Breast epithelium (tissue), 4 donors: ENCODE measurements at places on chromosomes 2 and 18. TPM values are rescaled to one million over a fixed set of nuclear protein-coding genes. Genes with fewer than 3 reads are reported as not detected.

NT5C1B gene
- not detected for total RNA-seq

SERPINB11 gene
- total RNA-seq, result not detected

CYS1 gene
- total RNA-seq, result 1.3 TPM

SANBR gene
- total RNA-seq, result 7.0 TPM

CKAP2L gene
- total RNA-seq, result not detected

DYSF gene
- total RNA-seq, result 4.8 TPM

CMPK2 gene
- 3.3 TPM for total RNA-seq

ZC3H6 gene
- total RNA-seq, result 14.4 TPM

DNA sequence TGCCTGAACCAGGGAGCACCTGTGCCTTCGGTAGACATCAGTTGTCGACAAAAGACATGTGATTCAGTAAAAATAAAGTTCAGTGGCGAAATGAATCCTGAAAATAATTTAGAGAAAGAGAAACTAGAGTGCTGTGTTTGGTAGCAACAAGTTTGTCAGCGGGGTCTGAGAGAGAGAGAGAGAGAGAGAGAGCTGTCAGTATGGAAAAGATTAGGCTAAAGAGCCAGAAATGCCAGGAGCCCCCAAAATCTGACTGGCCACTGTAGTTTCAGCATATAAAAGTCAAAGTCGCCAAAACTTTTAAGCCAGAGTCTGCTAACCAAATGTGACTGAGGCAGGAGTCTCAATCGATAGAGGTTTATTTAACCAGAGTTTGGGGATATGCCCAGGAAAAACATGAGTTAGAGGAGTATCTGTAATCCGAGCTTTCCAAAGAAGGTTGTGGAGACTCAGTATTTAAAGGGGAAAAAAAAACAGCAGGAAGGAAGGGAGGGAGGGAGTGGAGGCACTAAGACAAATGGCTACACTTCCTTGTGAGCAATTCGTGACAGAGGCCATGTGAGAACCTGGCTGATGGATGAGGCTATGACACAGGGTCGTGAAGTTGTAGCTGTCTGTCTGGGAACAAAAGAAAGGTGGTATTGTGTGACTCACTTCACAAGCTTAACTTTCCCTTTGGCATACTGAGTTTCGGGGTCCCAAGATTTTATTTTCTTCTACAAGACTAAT is 20.5 kb upstream of the GNAL start:
- no peak for DNase-seq

DNA sequence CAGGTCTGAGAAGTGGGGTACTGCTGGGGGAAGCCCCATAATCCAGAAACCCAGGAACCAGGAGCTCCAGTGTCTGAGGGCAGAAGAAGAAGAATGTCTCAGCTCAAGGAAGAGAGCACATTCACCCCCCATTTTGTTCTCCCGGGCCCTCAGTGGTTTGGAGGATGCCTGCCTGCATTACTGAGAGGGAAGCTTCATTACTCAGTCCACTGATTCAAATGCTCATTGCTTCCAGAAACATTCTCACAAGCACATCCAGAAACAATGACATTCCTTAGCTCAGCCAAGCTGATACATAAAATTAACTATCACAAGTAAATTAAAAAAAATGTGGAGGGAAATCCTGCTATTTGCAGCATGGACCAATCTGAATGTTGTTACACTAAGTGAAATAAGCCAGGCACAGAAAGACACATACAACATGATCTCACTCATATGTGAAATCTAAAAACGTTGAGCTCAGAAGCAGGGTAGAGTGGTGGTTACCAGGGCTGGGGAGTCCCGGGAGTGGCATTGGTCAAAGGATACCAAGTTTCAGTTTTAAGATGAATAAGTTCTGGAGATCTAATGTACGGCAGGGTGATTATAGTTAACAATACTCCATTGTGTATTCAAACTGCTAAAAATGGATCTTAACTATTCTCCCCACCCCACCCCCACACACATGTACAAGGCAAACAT is 459.3 kb downstream of the GALR1 start:
- no peak for DNase-seq

GRCh38 chr18:74715306-74715705 is 117.6 kb downstream of the ZNF407 start:
- no peak for DNase-seq

- no peak for DNase-seq
Observed at GRCh38 chr2:84495539-84496146, 20.7 kb upstream of the DNAH6 start.

- peak; percentile 37 for DNase-seq
Observed at GRCh38 chr2:241944821-241945220, 75.3 kb downstream of the RTP5 start.

DNA sequence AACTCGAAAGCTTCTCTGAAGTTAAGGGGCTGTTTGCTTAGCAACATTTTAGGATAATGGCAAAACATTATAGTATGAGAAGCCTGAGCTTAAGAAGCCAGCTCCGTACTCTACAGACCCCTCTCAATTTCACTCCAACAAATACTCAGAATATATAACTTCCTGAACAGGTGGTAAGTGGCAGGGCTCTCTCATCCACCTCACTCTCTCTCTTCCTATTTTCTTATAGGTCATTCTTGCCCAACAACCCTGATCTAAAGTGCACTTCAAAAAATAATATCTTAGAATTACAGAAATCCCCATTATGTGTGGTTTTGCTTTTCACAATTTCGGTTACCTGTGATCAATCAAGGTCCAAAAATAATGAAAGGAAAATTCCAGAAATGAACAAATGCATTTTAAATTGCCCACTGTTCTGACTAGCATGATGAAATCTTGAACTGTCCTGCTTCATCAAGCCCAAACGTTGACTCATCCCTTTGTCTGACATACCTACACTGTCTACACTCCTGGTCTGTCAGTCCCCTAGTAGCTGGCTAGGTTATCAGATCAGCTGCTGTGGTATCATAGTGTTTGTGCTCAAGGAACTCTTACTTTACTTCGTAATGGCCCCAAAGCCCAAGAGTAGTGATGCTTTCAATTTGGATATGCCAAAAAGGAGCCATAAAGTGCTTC is 122.8 kb upstream of the COL5A2 start:
- no peak for DNase-seq

DNA sequence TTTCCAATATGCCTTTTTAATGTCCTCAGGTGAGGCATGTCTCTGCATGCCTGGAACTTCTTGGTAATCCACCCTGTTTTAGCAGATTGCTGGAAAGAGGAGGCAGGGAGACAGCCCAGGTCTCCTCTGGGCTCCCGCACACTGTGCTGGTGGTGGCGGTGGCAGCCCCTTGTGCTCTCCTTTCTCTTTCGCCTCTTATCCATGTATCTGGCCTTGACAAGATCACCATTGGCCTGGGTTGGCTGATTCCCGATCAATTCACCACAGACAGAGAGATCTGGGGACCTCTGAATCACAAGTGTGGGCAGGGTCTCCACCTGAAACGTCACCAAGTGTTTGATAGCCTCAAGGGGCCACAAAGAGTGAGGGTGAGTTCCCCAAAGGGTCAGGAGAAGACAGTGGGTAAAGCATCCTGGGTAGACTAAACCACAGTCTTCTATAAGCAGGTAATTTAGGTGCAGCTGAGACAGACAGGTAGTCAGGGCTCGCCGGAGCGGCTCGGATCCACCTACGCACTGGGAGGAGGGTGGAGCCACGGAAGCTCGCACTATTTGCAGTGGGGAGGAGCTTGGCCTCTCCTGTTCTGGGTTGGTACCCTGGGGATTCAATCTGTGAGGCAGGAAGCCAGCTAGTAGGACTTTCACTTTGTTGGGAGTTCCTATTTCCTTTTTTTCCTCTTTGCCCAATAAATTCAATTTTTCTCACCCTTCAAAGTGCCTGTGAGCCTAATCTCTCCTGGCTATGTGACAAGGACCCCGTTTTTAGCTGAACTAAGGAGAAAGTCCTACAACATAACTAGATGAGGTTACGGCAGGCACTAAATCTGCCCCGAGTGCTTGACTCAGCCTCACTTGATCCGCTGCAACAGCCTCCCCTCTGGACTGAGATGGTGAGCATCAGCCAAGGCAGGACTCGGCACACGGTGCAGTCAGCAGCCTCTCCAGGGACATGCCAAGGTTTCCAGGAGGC is 57.6 kb downstream of the SLC4A3 start:
- DNase-seq, result peak; percentile 92

- no peak for DNase-seq
Observed at GRCh38 chr2:114354199-114354598, 88.2 kb upstream of the DPP10 start.

- no peak for DNase-seq
Observed at GRCh38 chr2:240344904-240345303, 90.6 kb upstream of the GPC1 start.

DNA sequence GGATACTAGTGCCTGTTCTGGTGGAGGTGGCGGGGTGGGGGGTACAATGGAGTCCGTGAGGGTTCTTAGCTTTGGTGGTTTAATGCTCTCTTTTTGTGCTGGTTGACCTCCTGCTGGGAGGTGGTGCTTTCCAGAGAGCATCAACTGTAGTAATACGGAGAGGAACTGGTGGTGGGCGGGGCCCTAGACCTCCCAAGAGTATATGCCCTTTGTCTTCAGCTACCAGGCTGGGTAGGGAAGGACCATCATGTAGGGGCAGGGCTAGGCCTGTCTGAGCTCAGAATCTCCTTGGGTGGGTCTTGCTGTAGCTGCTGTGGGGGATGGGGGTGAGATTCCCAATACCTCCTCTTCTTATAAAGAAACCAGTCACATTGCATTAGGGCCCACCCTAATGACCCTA is 27.1 kb downstream of the CAMKMT start:
- DNase-seq, result no peak

DNA sequence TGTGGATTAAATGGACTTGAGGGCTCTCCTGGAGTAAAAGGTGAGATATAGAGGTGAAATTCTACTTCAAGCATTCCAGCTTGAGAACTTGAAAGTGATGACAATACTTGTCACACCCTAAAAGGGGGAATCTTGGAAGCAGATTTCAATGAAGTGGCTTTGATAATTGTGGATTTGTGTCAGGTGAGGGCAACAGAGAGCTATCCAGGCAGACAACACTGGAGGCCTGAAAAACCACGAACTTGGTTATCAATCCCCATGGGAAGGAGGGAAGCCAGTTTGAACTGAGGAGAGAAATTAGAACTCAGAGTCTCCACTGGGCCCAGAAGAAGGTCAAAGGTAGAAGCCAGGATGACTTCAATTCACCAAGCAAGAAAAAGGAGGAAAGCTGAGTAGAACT is 263.9 kb downstream of the FIGN start:
- DNase-seq, result no peak

DNA sequence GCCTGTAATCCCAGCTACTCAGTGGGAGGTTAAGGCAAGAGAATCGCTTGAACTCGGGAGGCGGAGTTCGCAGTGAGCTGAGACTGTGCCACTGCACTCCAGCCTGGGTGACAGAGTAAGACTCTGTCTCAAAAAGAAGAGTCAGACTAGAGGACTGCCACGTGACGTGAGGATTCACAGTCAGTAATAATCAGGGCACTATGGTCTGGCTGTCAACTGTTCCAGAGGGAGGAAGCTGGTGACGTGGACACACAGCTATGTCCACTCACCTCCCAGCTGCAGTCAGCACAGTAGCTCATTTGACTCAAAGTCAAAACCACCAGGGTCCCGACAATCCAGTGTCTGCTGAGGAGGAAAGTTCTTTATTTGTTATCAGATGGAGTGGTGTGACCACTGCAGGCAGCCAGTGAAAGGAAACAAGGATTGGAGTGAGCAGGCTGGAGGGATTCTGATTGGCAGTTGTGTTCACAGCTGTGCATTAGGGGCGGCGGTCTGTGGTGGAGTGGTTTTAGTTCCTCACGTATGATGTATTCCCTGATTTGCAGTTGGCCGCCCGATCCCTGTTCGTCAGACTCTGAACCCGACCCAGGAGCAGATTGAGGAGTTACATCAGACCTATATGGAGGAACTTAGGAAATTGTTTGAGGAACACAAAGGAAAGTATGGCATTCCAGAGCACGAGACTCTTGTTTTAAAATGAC is 37.9 kb downstream of the MOGAT1 start:
- DNase-seq, result peak; percentile 28

GRCh38 chr2:159051133-159051532 is 82.7 kb downstream of the TANC1 start:
- no peak for DNase-seq

DNA sequence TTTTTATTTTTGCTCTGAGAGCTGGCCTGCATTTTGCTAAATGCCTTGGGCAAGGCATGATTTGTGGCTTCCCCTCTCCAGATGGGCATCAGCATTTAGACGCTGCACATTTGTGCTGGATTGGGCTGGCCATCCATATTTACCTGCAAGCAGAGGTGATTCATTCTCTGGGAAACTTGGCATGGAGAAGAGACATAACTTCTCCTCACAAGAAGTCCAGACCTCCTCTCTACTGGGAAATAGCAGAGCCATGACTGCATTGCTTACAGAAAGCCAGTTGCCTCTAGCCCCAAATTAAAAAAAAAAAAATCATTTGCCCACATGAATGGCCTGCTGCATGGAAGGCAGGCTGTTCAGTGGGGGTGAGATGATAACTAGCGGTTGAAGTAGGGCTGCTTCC is 120.1 kb downstream of the ACTR3 start:
- DNase-seq, result no peak

- DNase-seq, result no peak
Observed at GRCh38 chr2:100137318-100137717, 5.1 kb downstream of the AFF3 start.

- DNase-seq, result no peak
Observed at GRCh38 chr2:98634406-98635092, 26.2 kb downstream of the UNC50 start.

DNA sequence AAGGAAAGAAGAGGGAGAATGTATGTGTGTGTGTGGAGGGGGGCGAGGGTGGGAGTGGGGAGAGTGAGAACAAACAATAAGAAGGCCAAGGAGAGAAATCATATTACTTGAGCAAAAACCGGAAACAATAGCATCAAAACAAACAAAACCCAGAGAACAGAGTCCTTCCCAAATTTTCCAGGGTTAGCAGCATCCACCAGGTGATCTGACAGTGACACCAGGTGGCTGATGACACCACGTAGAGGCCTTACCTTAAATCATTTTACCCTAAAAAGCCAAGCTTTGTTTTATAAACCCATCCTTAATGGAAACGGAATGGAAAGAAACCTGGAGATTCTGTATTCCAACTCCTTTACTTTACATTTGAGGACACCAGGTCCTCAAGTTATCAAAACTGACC is 42.9 kb downstream of the CDCA7 start:
- DNase-seq, result no peak

- DNase-seq, result no peak
Observed at GRCh38 chr18:31793531-31793930, 32.9 kb upstream of the SLC25A52 start.
